ENCODE measurements at places on chromosomes 3 and 15. TPM values are rescaled to one million over a fixed set of nuclear protein-coding genes. Genes with fewer than 3 reads are reported as not detected.

DNA sequence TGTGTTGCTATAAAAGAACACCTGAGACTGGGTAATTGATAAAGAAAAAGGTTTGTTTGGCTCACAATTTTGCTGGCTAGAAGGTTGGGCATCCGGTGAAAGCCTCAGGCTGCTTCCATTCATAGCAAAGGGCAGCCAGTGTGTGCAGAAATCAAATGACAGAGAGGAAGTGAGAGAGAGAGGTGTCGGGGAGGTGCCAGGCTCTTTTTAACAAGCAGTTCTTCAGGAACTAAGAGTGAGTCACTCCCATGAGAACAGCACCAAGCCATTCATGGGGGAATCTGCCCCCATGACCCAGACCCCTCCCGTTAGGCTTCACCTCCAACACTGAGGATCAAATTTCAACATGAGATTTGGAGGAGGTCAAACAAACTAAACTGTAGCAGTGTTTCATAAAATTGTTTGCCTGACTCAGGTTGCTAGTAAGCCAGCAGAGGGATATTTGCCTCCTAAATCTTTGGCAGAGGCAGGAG lies 4.5 kb upstream of the PARP15 start:
- no peak for DNase-seq

GRCh38 chr3:112199622-112200316 lies 66.7 kb upstream of the GCSAM start:
- DNase-seq: no peak

GRCh38 chr3:162019817-162020216 lies 523.2 kb downstream of the OTOL1 start:
- DNase-seq: no peak

DAZL gene
- not detected for total RNA-seq

DNA sequence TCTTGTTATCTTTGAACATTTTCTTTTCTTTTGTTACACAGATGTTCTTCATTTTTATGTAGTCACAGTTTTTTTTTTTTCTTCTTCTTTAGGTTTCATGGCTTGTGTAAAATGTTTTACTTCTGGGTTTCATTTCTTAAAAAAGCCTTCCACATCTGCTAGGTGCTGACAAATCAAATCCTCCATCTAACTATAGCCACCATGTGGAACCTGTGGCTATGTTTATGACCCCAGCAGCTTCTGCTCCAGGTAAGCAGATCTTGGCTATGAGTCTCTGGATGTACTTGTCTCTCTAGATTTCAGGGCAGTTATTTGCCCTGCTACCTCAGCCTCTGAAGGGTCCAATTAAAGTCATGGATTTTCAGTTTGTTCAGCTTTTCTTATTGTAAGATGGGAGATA lies 44.5 kb downstream of the OXSM start:
- no peak for DNase-seq

DNA sequence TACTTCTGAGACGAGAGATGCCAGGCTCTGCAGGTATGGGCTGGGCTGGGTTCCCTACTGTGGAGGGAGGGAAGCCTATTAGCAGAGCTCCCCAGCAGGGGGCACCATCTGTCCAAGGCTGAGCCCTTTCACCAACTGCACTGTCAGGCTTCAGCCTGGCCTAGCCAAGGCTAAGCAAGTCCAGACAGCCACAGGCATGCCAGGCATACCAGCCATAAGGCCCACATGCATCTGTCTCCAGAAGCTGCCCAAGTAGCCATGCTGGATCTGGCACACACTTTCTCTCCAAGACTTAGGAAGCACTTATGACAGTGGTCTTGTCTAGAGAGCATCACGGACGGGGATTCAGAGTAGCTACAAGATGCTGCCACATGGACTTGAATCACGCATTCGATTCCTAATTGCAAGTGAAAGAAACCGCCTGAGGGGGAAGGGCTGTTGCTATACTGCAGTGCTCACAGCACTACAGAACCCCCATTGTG lies 28.3 kb downstream of the RUVBL1 start:
- DNase-seq: no peak

XCR1 gene
- total RNA-seq: not detected

CCDC39 gene
- not detected for total RNA-seq

DNA sequence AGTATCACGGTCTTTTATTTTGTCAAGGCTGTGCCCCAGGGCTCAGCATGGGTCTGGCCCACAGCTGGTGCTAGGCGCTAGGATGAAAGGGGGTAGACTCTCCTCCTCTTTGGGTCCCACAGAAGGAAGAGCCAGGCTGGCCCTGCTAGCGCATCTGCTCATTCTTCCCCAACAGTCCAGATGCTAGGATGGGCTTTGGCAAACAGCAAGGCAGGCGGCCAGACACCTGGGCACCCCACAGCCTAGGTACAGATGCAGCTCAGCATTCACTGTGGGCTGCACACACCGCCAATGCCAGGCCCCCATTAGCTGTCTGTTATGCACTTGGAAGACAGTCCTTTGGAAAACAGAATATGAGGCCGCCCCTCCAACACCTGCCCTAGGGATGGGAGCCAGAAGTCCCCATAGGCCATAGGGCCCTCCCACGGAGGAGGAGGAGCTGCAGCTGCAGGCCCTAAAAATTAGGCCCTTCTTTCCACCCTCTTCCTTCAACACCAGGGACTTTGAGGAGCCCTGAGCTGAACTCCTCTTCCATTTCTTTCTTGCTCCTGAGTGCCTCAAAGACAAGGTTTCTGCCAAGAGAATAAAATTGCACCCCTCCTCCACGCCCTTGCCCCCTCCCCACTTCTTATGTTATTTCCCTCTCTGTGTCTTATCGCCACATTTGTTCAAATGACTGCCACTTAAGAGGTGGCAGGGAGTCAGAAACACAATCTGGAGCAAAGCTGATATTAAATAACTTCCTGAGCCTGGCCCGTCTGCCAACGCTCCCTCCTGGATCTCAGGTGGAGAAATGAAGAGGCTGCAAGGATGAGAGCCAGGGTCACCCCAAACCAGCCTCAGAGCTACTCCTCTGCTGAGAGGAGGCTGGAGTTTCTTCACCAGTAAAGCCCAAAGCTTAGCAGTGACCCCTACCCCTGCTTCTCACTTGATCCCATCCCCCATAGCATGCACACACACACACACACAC lies 13.7 kb downstream of the NTRK3 start:
- no peak for DNase-seq

DNA sequence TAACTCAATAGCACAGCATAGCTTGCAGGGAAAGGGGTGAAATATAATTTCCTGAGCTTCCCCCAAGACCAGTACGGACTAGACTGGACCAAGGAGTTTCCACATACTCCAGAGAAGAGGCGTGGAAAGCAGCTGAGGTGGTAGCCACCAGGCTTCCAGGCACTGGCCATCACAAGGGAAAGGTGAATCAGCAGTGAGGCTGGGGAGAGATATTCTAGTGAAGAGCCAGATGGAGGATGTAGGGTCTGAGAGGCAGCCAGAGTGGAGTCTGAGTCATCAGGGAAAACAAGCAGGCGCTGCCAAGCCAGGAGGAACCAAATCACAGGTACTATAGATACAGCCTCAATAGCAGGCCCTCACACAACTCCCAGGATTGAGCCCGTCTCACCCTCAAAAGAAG lies 9.6 kb upstream of the RASA2 start:
- no peak for DNase-seq

CSTA gene
- total RNA-seq: not detected

RTP1 gene
- not detected for total RNA-seq

DNA sequence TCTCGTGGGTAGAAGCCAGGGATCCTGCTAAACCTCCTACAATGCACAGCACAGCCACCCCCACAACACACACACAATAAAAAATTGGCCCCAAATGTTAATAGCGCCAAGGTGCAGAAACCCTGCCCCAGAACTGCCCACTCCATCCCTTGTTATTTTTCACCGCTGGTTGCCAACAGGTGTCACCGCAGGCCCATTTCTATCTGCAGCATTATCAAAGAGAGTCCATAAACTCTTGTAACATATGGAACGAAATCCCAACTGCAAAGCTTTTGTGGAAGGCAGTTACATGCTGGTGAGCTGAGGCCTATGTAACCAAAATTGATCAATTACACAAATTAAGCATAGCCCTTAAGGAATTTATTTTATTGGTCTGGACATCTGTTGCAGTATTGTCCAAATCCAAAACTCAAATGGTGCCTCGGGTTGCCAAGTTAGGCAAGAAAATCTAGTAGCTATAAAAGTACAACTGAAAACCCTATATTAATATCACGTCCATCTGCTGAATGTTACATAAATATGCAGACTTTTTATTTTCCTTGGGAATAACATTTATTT lies 66.2 kb downstream of the SAMMSON start:
- no peak for DNase-seq

GOLGA6L4 gene
- 3.4 TPM for total RNA-seq

RPS27L gene
- total RNA-seq: 330 TPM

SNRPN gene
- total RNA-seq: 86.8 TPM

DNA sequence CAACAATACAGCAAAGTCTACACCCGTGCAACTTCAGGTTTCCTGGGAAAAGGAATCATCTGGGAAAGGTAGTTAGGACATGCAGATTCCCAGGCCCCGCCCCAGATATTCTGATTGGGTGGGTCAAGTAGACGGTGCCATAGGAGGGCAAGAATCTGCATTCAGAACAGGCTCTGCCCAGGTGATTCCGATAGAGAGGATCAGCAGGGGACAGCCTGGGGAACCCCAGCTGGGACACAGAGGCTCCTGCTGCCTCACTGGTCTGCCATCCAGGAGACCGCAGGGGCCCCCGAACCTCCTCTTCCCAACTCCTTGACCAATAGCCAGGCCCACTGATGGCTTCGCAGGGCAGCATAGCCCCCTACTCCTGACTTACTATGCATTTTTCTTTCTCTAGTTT lies 243.4 kb downstream of the VPS13C start:
- DNase-seq: no peak

DNA sequence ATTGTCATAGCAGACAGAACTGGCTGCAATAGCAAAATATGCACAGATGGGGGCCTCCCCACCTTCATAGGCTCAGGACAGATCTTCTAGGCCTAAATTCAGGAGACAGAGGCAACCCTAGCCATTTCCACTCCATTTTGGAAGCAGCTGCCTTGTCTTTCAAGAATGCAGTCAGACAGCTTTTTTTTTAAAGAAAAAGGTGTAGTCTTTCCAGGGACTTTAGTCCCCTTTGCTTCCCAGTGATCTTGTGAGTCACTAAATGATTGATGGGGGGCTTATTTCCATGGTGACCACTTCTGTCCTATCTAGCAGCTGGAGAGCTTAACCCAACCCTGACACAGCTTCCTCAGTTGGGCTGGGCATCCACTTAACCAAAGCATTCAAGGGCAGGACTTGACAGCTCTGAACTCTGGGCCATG lies 165.9 kb downstream of the TPRG1 start:
- DNase-seq: no peak

NRROS gene
- 16.4 TPM for total RNA-seq

- no peak for DNase-seq
Observed at GRCh38 chr3:46289966-46290365, 47.7 kb downstream of the CCR3 start.

DNA sequence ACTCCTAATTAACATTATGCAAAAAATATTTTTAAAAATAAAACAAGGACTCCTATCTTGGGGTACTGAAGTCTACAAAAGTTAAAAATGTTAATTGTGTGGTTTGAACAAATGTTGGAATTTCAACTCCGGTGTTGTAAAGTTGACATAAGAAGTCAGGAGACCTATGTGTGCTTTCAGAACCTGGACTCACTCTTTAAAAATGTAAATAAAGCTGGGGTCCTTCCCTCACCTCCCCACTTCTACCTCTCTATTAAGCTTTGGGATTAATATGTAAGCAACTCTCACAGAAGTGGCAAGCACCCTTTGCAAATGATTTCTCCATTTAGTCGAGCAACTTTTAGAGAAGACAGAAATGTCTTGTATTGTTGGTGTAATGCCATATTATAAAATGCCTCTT lies 11.9 kb downstream of the MEIS2 start:
- DNase-seq: no peak

DNA sequence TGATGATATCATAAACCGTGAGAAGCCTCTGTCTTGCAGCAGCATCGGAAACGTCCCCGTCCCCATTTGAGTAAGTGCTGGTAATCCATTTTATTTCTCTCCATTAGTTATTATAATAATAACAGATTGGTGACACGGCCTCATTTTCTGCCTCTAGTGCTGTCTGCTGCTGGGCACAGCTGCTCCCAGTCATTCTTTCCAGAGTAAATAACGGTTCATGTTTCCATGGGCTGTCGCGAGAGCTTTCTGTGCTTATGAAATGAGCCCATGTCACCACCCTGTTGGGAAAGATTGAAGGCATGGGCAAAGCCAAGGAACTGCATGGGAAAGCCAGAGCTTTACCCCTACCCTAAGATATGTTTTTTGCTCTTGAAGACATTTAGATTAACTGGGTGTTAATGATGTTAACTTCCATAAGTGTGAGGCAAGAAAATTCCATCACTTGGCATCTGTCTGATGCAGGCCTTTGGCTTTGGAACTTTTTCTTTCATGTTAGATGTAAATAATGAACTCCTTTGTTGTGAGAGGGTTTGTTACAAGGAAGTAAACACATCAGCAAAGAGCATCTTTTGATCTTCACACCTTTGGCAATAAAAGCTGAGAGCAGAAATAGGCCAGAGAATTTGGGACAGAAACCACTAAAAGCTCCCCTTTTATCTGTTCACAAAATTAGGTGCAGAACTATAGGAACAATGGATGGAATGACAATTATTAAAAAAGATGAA lies 141.8 kb downstream of the FILIP1L start:
- no peak for DNase-seq

IL17RB gene
- total RNA-seq: not detected

PAQR5 gene
- total RNA-seq: not detected

GRCh38 chr15:88799341-88799740 lies 3.9 kb upstream of the ACAN start:
- no peak for DNase-seq

DNA sequence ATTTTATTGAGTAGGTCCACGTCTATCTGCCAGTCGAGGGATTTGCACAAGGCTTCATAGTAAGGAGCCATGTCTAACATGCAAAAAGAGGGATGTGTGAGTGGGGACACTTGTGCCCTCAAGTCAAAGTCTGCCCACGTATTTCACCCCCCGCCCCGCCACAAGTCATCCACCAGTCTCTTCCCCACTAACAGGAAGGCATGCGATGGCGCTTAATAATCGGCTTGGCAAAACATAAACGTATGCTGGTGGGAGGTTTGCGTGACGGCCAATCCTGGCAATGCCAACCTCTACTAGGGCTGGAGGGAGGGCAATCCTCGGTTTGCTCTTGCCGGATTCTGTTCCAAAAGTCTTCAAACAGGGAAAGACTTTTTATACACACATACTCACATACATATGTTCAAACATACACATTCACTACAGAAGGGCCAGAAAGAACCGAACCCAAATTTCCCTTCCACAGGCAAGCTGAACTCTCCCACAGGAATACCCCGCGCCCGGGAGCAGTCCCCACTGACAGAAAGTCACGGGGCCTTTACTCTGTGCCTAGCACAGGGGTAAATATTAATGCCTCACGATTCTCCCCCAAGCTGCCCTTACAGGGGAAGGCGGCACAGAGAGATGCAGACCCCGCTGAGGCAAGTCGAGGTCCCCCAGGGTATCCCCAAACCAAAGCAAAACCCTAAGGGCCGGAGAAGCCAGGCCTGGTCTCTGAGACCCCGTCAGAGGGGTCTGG lies 675 bp downstream of the PSMD6 start:
- no peak for DNase-seq

DNA sequence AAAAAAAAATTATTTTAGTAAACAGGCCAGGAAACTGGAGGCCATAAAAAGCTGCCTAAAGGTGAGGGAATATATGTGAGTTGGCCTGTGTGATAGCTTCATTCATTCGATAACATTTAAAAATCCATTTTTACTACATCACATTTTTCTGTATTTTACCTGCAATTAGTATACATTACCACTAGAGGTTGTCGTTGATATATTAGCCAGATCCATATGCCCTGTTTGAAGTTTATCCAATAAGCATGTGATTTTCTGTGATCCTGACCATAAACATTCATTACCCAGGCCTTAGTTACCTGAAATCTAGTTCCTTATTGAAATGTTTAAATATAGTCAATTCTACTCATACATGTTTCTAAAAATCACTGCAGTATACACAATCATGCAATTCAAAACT lies 71.4 kb downstream of the ARNT2 start:
- no peak for DNase-seq

CPLX3 gene
- total RNA-seq: not detected

Measured in glomerular endothelial cell (primary cell).